Body of pancreas (tissue), 4 donors: ENCODE measurements at places on chromosomes 12 and 14.
A peak's percentile ranks its signal among the peaks of the same experiment; 100 is the strongest.

DNA sequence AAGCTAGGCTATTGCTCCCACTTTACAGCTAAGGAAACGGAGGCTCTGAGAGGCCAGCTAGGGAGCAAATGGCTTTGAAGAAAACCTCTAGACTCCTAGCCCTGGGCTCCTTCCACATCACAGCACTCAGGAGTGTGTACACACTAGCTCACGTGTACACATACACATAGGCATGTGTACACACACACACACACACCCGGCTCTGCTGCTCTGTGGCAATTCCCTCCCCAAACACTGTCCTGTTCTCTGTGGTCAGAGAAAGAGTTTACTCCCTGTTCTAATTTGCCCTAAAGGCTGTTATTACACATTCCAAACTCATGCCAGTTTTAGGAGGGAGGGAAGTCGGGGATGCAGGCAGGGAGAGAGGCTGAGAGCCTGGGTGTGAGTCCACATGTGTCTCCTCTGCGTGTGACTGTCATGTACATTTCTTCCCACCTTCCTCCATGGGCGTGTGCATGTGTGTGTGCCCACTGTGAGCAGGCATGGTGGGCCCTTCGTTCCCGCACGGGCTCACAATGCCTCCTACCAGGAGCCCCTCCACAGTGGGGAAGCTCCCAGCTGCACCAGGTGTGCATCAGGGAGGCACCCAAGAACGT lies 14.2 kb downstream of the TRPV4 start:
- no peak overlapping the region for H3K4me3 ChIP-seq
- peaks cover 22% of the 10 kb centered on the region for H3K4me1 ChIP-seq
- no peak overlapping the region for H3K27ac ChIP-seq
- H3K36me3 ChIP-seq = no peaks in the 10 kb centered on the region
- no peak for DNase-seq
- H3K27me3 ChIP-seq = no peaks in the 10 kb centered on the region

GRCh38 chr12:69500631-69501030 lies 30.4 kb downstream of the FRS2 start:
- no peak overlapping the region for H3K27ac ChIP-seq
- no peaks in the 10 kb centered on the region for H3K27me3 ChIP-seq
- H3K4me1 ChIP-seq = peaks cover 6% of the 10 kb centered on the region
- no peak for DNase-seq
- no peaks in the 10 kb centered on the region for H3K36me3 ChIP-seq

DNA sequence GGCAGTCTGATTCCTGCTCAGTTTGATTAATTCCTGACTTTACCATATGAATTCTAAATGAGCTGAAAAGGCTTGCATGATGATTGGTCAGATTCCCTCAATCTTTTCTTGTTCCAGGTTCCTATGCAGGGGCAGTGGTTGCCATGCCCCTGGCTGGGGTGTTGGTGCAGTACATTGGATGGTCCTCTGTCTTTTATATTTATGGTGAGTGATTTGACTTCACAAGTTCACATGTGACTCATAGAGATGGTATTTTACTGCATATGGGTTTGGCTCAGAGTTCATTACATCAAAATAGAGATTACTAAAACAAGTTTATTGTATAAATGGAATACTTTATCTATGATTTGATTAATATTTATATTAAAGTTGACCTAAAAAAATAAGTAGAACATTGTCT lies 44.8 kb downstream of the SLC17A8 start:
- no peak overlapping the region for H3K4me3 ChIP-seq
- no peaks in the 10 kb centered on the region for H3K36me3 ChIP-seq
- DNase-seq = no peak
- no peaks in the 10 kb centered on the region for H3K4me1 ChIP-seq
- no peaks in the 10 kb centered on the region for H3K27me3 ChIP-seq
- no peak overlapping the region for H3K27ac ChIP-seq

DNA sequence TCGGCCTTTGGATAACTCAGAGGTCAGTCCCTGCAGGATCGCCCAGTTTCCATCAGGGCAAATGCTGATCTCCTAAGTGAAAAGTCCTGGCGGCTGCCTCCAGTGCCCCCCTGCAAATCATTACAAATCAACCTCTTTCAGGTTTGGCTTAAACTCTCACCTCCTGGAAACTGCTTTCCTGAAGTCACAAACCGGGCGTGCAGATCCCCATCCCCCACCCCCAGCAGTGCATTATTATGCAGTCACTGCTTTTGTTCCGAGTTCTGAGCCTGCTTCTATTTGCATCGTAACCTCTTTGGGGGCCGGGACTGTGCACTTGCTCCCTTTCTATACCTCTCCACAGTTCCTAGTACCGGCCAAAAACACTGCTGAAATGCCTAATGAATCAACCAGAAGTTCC lies at the start of gene USP44:
Gene USP44, minus strand, starts transcription at position 172 of the 400 bp plus-strand sequence. CDS start 17,220 bp downstream, outside the sequence.
- H3K4me1 ChIP-seq = no peaks in the 10 kb centered on the region
- no peak for DNase-seq
- H3K4me3 ChIP-seq = no peak within 1 kb of the TSS
- no peaks in the 10 kb centered on the region for H3K36me3 ChIP-seq

DNA sequence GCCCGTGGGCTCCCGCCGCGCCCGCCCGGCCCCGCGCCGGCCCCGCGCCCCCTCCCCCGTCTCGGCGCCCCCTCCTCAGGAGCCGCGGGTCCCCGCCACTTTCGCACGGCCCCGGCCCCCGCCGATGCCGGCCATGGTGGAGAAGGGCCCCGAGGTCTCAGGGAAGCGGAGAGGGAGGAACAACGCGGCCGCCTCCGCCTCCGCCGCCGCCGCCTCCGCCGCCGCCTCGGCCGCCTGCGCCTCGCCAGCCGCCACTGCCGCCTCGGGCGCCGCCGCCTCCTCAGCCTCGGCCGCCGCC lies 263 bp downstream of the RCOR1 start:
- peak overlapping the region; percentile 76 for H3K4me3 ChIP-seq
- peaks cover 19% of the 10 kb centered on the region for H3K4me1 ChIP-seq
- no peaks in the 10 kb centered on the region for H3K27me3 ChIP-seq
- H3K36me3 ChIP-seq = no peaks in the 10 kb centered on the region
